C1 segment of cervical spinal cord (tissue), 14 donors: ENCODE measurements at places on chromosomes 13 and 19.

GRCh38 chr13:100483139-100483538 lies 105.5 kb downstream of the GGACT start:
- no peak for DNase-seq

DNA sequence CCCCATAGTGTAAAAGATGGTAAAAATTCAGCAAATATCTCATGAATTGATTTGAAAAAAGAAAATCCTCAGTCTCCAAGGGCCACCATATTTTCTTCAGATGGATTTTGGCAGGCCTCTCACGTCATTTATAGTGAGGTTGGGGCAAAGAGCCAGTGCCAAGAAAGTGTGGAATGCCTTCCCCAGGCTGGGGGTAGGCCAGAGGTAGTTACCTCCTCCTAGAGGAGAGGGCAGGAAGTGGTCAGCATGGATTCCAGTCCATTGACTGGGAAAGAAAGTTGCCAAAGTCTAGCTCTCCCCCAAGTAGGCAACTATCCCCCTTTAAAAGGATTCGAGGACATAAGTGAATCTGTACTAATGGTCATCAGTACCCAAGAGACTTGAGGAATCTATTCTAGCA lies 68.4 kb upstream of the KCTD4 start:
- DNase-seq = no peak

- DNase-seq = no peak
Measured at GRCh38 chr19:55259540-55260210, 858 bp upstream of the PPP6R1 start.

- no peak for DNase-seq
Measured at GRCh38 chr13:32969516-32969941, 46.7 kb upstream of the KL start.

DNA sequence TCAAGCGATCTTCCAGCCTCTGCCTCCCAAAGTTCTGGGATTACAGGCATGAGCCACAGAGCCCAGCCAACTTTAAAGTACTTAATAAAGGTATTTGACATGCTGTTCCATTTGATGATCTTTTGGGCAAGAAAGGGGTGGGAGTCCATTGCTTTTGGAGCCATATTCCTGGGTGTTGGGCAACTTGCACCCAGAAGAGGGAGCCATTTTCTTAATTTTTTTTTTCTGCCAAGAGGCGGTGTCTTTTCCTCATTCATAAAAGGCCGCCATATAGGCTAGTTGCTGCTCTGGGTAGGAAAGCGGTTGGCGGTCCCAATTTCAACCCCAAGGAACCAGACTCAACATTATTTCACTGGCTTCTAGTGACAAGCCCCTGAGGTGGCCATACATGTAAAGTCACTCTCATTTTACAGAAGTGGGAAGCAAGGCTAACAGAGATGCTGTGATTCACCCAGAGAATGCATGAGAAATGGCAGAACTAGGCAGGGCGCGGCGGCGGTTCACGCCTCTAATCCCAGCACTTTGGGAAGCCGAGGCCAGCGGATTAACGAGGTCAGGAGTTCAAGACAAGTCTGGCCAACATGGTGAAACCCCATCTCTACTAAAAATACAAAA lies 139.6 kb downstream of the CACNA1A start:
- DNase-seq = no peak

DNA sequence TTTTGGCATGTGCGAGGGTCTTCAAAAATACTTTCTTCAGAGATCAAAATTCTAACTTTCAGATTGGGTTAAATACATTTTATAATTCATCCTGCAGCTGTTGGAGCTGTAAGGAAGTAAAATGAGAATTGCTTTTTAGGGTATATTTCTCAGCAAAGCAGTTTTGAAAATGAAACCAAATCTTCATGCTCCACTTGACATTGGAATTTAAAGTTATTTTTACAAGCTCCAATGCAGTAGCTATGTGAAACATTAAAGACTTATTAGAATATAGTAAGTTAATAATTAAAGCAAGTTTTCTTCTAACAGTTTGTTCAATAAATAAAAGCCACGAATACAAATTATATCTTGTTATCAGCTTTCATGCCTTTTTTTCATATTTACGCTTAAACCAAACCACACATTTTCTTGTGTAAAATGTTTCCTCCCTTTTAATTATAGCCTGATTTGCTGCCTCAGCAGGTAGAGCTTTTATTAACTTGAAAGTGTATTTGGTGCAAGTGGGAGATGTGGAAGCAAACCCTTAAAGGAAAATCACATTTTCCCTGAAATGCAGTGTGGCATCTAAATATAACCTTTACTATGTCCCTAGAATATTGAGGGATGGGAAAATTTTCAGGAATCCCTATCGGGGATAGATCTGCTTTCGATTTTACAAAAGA lies 12.4 kb upstream of the MICU2 start:
- no peak for DNase-seq

GRCh38 chr13:43086181-43086580 lies 62.8 kb downstream of the DNAJC15 start:
- no peak for DNase-seq

DNA sequence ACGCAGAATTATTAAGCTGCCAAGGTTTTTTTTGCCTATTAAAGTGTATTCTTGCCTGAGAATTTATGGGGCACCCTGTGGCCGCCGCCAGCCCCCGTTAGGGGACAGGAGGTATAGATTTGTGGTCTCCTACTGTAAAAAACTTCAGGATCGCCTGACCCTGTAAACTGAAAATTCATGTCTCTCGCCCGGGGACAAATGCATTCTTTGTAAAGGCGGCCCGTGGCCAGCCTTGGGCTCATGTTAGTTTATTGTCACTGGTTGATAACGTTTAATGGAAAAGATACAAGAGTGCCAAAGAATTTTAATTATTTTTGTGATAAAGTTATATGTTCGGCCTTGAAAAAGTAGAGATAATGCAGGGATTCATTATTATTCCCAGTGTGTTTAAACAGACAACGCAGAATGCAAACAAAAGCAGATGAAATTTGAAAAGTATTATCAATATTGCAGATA lies 141.7 kb downstream of the URI1 start:
- DNase-seq = no peak
